ENCODE measurements at places on chromosomes 7 and 10.

DNA sequence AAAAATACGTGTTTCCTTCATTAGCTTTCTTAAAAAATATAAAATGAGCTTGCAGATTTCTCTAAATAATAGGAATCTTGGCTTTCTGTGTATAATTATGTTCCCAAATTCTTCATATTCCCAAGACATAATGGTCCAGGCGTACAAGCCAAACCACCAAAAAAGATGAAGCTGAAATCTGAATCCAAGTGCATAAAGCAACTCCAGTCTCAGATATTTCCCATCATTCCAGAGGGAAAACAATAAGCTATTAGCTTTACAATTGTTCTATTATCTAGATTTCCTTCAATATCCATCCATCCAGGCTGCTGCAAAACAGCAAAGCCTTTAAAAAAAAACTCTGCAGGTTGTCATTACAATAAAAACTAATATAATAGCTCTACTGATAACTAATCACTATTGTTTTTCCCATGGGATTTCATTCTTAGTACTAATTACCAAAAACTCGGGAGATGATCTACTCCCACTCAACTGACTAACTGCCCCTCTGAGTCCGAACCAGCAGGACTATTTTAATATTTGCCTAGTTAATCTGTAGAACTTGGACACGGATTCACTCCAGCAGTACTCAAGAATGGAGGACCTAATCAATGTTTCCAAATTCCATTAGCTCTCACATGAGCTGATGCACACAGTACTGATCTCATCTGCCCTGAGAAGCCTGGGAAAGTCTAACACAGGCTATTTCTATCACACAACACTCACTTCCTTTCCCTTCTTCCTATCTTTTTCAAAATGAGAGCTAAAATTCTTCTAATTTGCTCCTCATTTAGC is 108.9 kb upstream of the ASAH2 start:
- no peak for DNase-seq

DNA sequence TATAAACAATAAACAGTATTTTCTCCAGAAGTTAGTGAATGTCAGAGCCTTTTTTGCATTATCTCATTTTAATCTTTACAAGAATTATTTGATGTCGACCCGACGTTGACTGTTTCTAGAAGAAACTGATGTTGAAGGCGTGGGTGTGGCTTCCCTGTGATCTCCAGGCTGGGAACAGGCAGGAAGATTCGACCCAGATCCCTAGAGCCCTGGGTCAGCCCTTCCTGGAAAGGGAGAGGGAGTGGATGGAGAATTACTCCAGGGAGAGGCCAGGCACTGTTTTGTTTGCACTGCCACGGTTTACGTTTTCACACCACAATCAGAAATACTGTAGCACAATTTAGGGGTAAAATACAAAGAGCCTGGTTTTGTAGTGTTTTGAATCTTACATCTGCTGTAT is 133.1 kb downstream of the ADARB2 start:
- no peak for DNase-seq

DNA sequence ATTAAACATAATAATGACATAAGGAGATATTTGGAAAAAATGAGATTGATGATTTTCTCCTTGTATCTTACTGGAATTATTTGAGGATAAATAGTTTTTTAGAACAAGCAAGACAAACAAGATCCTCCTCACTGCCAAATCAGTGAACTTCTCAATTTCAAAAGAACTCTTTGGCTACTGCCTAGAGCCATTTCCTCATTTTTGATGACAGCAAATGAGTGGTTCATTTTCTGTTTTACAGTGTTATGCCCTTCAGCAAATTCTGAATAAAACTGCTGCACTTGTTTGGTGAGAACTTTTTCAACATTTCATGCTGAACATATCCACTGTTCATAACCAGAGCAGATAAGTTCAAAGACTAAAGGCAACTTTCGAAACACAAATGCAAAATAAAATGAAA is 42.5 kb upstream of the AHR start:
- no peak for DNase-seq

DNA sequence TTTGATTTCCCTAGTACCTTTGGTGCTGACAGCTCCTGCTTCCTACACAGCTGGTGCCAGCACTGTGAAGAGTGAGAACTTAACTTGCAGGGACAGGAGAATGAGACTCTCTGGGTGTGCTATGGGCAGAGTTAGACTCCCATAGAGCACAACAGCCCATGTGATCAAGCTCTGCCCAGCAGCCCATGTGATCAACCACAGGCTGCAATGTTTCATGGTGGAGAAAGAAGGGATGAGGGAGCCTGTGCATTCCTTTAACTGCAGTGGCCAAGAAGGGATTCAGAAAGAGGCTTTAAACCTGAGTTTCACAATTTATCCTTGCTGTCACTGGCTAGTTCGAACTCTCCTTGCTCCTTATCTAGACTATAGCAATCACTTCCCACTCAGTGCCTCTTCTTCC is 10.0 kb upstream of the MEST start:
- DNase-seq: no peak

- no peak for DNase-seq
These were observed 149.5 kb downstream of the TMEM168 start for GRCh38 chr7:112640685-112641084.

DNA sequence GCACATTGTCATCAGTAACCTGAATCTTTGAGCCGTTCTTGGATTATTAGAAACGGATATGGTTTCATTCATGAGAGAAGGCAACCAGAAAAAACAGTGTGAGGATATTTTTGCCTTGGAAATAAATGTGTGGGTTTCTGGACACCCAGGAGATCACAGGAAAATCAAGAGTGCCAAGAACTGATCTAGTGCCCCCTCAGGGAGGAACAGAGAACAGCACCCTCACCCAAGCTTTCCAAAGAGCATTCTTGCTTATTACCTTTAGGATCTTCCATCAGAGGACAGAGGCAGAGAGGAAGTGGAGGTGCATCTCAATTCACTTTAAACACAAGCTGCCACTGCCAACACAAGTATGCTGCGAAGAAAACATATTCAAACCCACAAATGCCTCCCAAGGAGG is 851.5 kb upstream of the COBL start:
- no peak for DNase-seq

GRCh38 chr7:44622342-44623151 is 16.1 kb downstream of the OGDH start:
- no peak for DNase-seq

GRCh38 chr7:90759710-90760109 is 163.6 kb downstream of the CDK14 start:
- DNase-seq: no peak

- no peak for DNase-seq
These were observed 544.8 kb downstream of the CNTNAP2 start for GRCh38 chr7:146661435-146661834.

DNA sequence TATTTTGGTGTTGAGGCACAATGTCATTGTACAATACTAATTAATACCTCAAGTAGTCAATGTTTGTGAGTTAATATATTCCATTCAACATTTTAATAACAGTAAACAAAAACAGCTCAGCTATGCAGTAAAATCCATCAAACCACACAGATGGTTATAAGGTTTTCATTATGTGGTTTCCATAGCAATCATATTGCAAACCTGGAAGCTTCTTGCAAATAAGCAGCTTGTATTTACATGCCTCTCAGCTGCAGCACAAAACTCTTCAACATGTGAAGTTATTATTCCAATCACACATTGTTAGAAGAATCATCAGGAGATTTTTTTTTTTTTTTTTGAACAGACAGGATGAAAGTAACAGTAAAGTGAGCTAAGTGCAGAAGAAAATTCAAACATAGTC is 170.2 kb downstream of the SKAP2 start:
- no peak for DNase-seq

DNA sequence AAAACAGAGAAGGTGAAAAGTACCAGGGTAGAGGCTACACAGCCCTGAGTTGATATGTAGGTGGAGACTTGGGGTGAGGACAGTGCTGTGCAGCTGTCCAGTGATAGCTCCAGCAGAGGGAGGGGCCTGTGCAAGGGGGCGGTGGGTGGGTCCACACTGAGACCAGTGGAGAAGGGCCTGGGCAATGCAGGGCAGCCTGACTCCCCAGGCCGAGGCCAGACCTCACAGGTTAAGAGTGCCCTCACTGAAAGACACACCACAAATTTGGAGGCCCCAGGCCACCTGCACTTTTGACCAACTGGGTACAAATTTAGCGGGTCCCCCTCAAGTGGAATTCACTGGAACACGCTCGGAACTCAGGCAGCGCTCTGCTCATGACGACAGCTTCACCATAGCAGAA is 6.7 kb upstream of the RASGEF1A start:
- DNase-seq: no peak

GRCh38 chr7:106345421-106346166 is 60.8 kb upstream of the NAMPT start:
- no peak for DNase-seq

DNA sequence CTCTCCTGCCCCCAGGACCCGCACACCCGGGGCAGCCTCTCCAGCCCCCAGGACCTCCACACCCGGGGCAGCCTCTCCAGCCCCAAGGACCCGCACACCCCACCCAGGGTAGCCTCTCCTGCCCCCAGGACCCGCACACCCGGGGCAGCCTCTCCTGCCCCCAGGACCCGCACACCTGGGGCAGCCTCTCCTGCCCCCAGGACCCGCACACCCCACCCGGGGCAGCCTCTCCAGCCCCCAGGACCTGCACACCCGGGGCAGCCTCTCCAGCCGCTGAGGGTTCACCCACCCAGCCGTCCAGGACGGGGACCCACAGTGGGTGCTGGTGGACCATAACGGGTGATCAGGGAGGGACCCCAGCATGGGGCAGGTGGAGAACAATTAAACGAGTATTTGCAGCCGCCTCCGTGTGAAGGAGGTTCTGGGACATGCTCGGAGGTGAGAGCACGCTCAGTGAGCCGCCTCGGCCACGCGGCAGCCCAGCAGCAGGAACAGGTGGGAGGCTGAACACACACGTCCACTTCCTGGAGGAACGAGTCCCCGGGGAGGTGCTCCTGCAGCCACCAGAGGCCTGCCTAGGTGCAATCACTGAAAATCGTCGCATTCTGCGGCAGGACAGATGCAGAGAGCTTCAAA is 107.9 kb downstream of the PDGFA start:
- no peak for DNase-seq

DNA sequence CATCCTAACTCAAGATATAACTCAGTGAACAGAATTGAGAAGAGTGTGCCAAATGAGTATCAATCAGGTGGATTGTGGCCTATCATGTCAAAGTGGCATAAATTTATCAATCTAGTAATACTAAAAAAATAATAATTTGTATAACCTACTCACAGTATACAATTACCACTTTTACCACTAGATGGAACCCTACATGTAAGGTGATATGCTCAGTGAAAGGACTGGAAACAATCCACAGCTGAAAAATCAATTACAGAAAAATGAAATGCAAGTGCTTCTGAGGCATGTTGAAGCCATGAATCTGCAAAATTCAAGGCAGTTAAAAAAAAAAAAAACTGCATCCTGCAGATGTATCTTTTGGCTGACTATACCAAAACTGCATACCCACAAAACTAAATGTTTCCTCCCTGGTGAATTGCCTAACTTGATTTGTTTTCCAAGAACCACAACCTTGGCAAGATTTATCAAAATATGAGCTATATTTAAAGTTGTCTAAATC is 13.9 kb downstream of the ARHGAP19 start:
- DNase-seq: no peak

DNA sequence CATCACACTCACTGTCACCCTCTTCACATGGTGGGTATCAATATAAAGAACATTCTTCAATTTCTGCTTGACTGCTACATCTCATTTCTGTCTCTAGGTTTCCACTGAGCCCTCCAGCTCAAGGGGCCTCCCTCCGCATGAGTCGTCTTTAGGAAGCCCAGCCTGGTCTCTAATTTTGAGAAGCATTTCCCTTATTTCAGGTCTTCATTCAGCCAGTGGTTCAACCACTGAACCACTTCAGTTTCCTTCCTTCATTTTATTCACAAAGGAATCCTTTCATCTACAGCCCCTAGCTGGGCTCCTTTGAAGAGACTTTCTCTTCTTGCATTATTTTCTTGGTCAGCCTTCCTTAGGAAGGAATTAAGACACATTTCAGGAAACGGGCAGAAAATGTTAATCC is 257.4 kb downstream of the KCNMA1 start:
- DNase-seq: no peak

DNA sequence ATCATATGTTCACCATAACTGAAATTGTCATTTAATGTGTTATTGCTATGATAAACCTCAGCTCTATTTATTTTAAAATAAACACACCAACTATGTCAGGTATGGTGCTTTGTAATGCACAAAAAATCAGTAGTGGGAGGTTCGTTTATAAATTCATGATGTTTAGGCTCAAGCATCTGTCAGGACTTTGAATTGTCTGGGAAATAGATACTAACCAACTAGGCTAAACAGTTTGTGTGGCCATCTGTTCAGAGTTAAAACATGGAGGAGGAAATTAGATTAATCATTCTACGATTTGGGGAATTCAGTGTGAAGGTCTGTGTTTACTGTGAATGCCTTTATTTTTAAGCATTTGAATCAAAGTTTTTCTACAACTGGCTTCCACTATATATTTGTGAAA is 212.6 kb upstream of the FZD8 start:
- no peak for DNase-seq

- DNase-seq: no peak
These were observed 83.8 kb downstream of the BMS1 start for GRCh38 chr10:42866115-42866995.

- no peak for DNase-seq
These were observed 1.9 kb upstream of the TMEM178B start for GRCh38 chr7:141071855-141072547.

DNA sequence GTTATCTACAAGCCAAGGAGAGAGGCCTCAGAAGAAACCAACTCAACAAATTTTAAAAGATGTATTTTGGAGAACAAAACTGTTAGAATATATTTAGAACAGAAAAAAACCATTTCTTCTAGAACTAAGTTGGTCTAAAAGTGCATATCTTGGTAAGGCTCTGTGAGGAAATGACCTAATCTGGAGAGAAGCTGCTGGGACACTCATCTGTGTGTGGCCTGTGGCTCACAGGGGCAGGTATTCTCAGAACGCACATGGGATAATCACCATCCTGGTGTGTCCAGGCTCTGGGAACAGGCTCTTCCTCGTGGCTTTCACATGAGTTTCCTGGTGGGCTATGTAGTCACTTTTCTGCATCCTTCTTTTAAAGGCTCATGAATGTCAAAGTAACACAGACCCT is 38.1 kb upstream of the PRSS1 start:
- DNase-seq: no peak

DNA sequence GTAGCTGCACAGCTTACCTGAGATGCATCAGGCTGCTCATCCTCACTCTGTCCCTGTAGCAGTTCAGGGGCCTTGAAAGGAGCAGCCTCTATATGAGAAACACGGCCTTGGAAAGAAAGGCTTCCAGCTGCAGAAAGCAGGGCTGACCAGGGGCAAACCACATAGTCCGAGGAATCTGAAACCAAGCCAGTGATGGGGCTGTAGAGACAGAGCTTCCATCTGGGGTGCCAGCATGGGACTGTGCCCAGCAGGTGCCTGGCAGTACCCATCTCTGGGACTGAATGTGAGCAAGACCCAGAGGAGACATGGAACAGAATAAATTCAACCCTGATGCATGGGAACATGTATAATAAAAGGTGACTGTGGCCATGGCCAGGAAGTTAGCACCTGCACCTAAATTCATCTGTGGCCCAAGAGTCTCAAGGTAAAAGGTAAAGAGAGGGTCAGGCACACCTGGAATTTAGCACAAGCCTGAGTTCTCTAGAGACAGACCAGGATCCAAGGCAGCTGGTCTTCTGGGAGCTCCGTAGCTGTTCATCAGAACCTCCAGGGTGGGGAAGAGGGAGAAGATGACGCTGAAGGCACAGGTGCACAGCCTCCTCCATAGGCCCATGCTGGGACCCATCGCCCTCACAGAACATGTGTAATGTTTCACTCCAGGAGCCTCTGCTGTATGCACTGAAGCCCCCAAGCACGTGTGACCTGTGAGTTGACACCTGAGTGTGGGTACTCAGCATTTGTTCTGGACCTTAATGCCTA is 25.3 kb downstream of the FRMPD2 start:
- no peak for DNase-seq

- peak; percentile 69 for DNase-seq
These were observed at the start of gene ZSCAN25 for GRCh38 chr7:99616359-99617191. ZSCAN25 (plus strand) TSS chr7:99616946; CDS start chr7:99619607, 2,661 bp downstream.
